Kidney (tissue), 22 donors: ENCODE measurements at places on chromosomes 11 and 22. TPM values are rescaled to one million over a fixed set of nuclear protein-coding genes. Genes with fewer than 3 reads are reported as not detected.

PLAAT2 gene
- 49.5 TPM for polyA plus RNA-seq

NLRP14 gene
- polyA plus RNA-seq: 0.28 TPM

P2RX3 gene
- not detected for polyA plus RNA-seq

MMP8 gene
- not detected for polyA plus RNA-seq

SCGB1D2 gene
- polyA plus RNA-seq: 5.6 TPM

PRR33 gene
- not detected for polyA plus RNA-seq

DDTL gene
- 6.9 TPM for polyA plus RNA-seq

DNA sequence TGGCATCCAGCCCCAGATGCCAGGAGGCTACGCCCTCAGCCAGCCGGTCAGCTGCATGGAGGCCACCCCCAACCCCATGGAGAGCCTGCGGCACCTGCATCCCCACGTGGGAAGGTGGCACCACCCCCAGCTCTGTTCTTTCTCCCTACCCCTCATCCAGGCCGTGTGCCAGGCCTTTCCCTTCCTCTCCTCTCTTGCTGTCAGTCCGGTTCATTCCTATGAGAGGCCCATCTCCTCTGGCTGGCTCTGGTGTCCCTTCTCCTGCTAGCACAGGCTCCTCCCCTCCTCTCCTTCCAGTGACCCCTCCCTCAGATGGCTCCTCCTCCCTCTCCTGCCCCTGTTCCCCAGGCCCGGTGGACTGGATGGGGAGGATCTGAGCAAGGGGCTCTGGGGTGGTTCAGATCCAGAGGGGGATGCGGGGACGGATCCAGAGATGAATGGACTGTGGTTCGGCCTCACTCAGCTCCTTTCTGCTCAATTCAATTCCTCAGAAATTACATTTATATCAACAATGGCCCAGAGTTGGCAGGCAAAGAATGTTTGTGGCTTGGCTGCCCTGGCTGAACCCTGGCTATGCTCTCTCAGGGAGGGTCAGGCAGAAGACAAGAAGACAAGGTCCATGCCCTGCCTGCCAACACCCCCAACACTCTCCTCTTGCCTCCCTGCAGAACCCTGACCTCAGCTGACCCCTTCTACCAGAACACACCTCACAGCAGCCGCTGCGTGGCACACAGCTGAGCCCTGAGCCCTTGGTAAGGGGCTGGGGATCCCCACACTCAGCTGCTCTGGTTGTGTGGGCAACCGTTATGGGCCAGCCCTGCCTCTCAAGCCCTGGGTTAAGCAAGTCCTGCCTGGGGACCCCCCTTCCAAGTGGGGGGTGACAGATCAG, 18.5 kb upstream of the LRRC10B start:
- DNase-seq: peak; percentile 77

DNA sequence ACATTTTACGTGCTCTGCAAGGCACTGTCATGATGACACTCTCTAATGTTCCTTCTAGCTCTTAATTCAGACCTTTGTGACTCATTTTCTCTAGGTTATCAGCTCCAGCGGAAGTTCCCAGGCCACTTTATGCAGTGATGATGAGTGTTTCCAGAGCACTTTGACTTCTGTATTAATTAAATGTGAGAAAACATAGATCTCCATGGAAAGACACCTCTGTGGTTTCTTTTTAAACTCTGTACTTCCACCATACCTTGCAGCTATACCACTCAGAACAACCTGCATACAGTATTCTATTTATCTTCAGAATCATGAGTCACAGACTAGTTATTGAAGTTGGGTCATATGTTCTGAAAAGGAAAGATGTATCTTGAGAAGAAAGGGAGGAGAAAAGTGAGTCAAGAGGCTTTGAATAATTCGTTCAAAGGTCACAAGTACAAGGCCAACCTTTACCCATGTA, 175.6 kb upstream of the TENM4 start:
- no peak for DNase-seq

DNA sequence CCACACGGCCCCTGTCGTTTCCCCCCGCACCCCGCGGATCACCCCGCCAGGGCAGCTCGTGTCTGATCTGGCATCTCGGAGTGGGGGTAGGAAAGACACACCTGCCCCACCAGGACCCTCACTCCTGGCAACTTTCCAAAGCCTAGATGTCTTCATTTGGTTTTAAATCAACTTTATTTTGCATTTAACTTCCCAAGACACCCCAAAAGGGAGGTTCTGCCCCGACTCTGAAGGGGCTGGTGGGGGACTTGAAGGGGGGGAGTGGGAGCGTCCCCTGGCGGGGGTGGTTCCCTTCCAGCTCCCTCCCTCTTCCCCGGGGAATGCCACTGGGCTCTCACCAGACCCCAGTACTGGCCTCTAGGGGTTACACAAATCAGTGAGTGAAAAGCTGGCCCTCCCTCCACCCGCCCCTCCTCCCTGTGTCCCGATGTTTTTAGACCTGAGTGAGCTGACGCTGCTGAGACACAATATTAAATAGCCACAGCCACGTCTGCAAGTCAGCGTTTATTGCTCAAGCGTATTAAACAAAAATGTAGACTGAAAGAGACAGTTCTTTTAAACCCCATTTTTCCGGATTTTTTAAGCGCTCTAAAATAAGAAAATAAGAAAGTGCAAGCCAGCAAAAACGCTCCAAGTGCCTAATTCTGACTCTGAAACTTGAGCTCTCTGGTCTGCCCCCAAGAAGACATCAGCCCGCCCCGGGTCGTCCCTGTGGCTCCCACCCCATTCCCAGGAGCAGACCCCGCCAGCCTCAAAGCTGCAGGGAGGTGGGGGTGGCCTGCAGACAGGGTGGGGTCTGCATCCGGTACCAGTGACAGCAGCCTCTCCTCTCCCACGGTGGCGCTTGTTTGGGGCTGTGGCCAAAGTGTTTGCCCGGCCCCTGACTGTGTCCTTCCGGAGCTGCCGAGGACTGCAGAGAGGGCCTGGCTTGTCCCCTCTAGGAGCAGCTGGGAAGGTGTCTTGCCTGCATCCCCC, 1.1 kb upstream of the TTLL8 start:
- DNase-seq: peak; percentile 57

- no peak for DNase-seq
Measured at GRCh38 chr11:17233101-17233500, 25.3 kb upstream of the PIK3C2A start.

DNA sequence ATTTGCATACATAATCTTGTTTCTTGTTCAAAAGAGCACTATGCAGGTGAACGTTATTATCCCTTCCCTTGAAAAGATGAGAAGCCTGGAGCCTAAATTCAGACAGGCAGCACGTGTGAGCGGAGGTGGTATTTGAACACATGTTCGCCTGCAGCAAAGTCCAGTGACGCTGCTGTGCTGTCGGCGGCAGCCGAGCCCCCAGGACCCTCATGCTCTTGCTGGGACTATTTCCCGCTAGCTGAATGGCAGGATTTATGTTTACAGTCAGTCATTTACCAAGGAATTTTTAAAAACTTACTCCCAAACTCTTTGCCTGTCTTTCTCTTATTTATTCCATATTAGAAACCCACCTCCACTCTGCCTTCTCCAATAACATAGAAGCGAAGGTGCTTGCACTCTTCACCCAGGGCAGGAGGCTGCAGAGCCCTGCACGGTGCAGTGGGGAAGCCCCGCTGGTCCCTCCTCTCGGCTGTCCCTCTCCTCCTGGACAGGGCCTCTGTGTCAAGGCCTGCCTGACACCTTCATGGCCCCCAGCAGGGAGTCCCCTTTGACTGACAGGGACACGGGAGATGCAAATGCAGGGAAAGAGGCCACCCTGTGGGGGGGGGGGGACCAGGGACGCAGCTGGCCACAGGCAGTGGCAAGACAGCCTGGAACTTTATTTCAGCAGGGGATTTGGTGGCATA, 528.5 kb upstream of the B3GAT1 start:
- no peak for DNase-seq

- DNase-seq: no peak
Measured at GRCh38 chr22:48188231-48188721, 1425.8 kb downstream of the TBC1D22A start.
